ENCODE measurements at places on chromosomes 5 and 9. TPM values are rescaled to one million over a fixed set of nuclear protein-coding genes. Genes with fewer than 3 reads are reported as not detected.

- peak overlapping the region; percentile 68 for H3K4me3 ChIP-seq
- no peaks in the 10 kb centered on the region for H3K36me3 ChIP-seq
- H3K27ac ChIP-seq: peak overlapping the region; percentile 91
- no peaks in the 10 kb centered on the region for H3K27me3 ChIP-seq
- DNase-seq: peak; percentile 68
- H3K4me1 ChIP-seq: peaks cover 17% of the 10 kb centered on the region
These were observed 7.2 kb upstream of the PSD2 start for GRCh38 chr5:139788294-139788910.

DNA sequence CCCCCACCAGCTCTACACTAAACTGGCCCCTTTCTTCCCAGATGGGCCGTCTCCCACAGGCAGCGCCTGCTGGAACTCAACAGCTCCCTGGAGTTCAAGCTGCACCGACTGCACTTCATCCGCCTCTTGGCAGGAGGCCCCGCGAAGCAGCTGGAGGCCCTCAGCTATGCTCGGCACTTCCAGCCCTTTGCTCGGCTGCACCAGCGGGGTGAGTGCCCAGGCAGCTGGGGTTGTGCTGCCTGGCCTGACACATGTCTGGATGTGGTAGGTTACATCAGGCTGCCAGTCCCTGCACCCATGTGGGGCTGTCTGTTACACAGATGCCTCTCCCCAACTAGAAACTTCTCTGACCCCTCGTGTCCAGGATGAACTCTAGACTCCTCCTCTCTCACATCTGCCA is 9.8 kb downstream of the NHP2 start:
- H3K4me1 ChIP-seq: no peaks in the 10 kb centered on the region
- peak; percentile 76 for DNase-seq
- no peak overlapping the region for H3K27ac ChIP-seq
- no peak overlapping the region for H3K4me3 ChIP-seq

GRCh38 chr5:71011194-71011792 is 13.8 kb downstream of the NAIP start:
- no peak overlapping the region for H3K27ac ChIP-seq
- no peaks in the 10 kb centered on the region for H3K27me3 ChIP-seq
- H3K4me1 ChIP-seq: no peaks in the 10 kb centered on the region
- no peaks in the 10 kb centered on the region for H3K36me3 ChIP-seq
- H3K4me3 ChIP-seq: no peak overlapping the region

- no peak for DNase-seq
- no peaks in the 10 kb centered on the region for H3K27me3 ChIP-seq
- no peaks in the 10 kb centered on the region for H3K36me3 ChIP-seq
- no peak overlapping the region for H3K27ac ChIP-seq
These were observed 70.1 kb upstream of the PALM2AKAP2 start for GRCh38 chr9:109709866-109710265.

- H3K36me3 ChIP-seq: no peaks in the 10 kb centered on the region
- no peak overlapping the region for H3K4me3 ChIP-seq
- no peaks in the 10 kb centered on the region for H3K27me3 ChIP-seq
- no peaks in the 10 kb centered on the region for H3K4me1 ChIP-seq
- DNase-seq: no peak
- H3K27ac ChIP-seq: no peak overlapping the region
These were observed 231.8 kb downstream of the DRD1 start for GRCh38 chr5:175211956-175212756.

- H3K4me1 ChIP-seq: peaks cover 12% of the 10 kb centered on the region
- H3K27ac ChIP-seq: peak overlapping the region; percentile 72
- H3K36me3 ChIP-seq: no peaks in the 10 kb centered on the region
- no peaks in the 10 kb centered on the region for H3K27me3 ChIP-seq
- H3K4me3 ChIP-seq: no peak overlapping the region
These were observed 89.0 kb upstream of the NR4A3 start for GRCh38 chr9:99732715-99733114.

GRCh38 chr9:137138722-137139467 is at the start of gene GRIN1:
Gene GRIN1, plus strand, starts transcription at chr9:137139154. Its CDS starts 333 bp downstream, at chr9:137139487.
- H3K27ac ChIP-seq: no peak within 1 kb of the TSS
- no peak within 1 kb of the TSS for H3K4me3 ChIP-seq
- no peaks in the 10 kb centered on the region for H3K4me1 ChIP-seq
- no peak for DNase-seq

- no peak overlapping the region for H3K4me3 ChIP-seq
- H3K4me1 ChIP-seq: no peaks in the 10 kb centered on the region
- no peak overlapping the region for H3K27ac ChIP-seq
- H3K27me3 ChIP-seq: no peaks in the 10 kb centered on the region
- H3K36me3 ChIP-seq: no peaks in the 10 kb centered on the region
- no peak for DNase-seq
These were observed 263.2 kb downstream of the GABRB2 start for GRCh38 chr5:161283296-161283695.

GRCh38 chr5:157842185-157842584 is 16.8 kb downstream of the CLINT1 start:
- no peaks in the 10 kb centered on the region for H3K36me3 ChIP-seq
- H3K4me3 ChIP-seq: no peak overlapping the region

DNA sequence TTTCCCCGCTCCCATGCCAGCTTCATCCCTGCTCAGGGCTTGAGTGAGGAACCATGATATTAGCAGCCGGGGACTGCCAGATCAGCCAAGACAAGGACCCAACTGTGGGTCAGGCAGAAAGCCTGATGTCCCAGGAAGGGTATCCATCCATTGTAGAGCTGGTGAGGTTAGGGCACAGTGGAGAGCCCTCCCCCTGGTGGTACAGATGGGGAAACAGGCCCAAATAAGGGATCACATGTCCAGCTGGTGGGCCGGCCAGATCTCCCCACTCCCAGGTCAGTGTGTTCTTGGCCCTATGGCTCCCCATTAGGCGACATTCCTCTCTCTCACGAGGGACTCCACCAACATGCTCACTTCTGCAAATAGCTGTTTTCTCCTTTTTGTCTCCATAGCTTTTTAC is 9.0 kb downstream of the CDX1 start:
- no peak overlapping the region for H3K4me3 ChIP-seq
- DNase-seq: no peak
- H3K36me3 ChIP-seq: no peaks in the 10 kb centered on the region
- H3K27me3 ChIP-seq: no peaks in the 10 kb centered on the region
- H3K27ac ChIP-seq: no peak overlapping the region
- H3K4me1 ChIP-seq: peaks cover 11% of the 10 kb centered on the region

DNA sequence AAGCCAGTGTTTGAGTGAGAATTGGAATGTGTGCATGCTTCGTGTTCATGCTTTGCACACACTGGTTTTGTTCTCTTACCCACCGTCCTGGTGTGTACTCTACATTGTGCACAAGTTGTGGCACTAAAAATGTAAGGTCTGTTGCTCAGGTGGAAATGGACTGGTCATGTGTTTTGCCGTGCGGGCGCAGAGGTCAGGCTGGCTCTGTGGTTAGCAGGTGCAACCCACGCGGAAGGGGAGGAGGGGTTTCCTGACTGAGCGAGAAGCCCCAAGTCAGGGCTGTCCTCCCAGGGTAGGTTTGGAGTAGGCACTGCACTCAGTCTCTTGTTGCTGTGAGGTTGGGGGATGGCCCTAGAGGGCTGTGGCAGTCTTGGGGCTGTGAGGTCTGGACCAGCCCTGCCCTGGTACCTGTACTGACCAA is 86.6 kb downstream of the EHMT1 start:
- H3K36me3 ChIP-seq: no peaks in the 10 kb centered on the region
- no peak overlapping the region for H3K27ac ChIP-seq
- H3K4me3 ChIP-seq: no peak overlapping the region
- H3K4me1 ChIP-seq: peaks cover 10% of the 10 kb centered on the region
- H3K27me3 ChIP-seq: no peaks in the 10 kb centered on the region

S1PR3 gene
- 4.4 TPM for total RNA-seq

CDKN2B-AS1 gene
- not detected for total RNA-seq

COL5A1 gene
- total RNA-seq: 2.1 TPM

DMRT3 gene
- 0.33 TPM for total RNA-seq

PCDHA3 gene
- 0.20 TPM for total RNA-seq

HOMER1 gene
- 23.5 TPM for total RNA-seq

BAAT gene
- total RNA-seq: 3.8 TPM

WNT8A gene
- not detected for total RNA-seq

Data from gastrocnemius medialis (tissue), 4 donors.